ENCODE measurements at places on chromosomes 5 and 9. TPM values are rescaled to one million over a fixed set of nuclear protein-coding genes. Genes with fewer than 3 reads are reported as not detected.

GRCh38 chr5:143179126-143179740, 224.3 kb downstream of the NR3C1 start:
- DNase-seq: no peak

Gene SH3GL2
- total RNA-seq: 0.71 TPM

Gene EIF4E1B
- total RNA-seq: not detected

Gene LAMC3
- total RNA-seq: 1.1 TPM

GRCh38 chr5:115888027-115888426, 46.3 kb downstream of the AP3S1 start:
- no peak for DNase-seq

Data from left cardiac atrium (tissue), 4 donors.